Cardiac atrium fibroblast (primary cell): ENCODE measurements at places on chromosomes 2 and 18. TPM values are rescaled to one million over a fixed set of nuclear protein-coding genes. Genes with fewer than 3 reads are reported as not detected.

Gene L3MBTL4
- not detected in 2 replicates for total RNA-seq

Gene GPR155
- 2.5 and 6.0 TPM in 2 replicates for total RNA-seq

Gene MYOM1
- total RNA-seq: under 0.01 and 0.16 TPM in 2 replicates

Gene PSMA8
- not detected in 2 replicates for total RNA-seq

Gene ZC3H6
- total RNA-seq: 1.5 and 2.2 TPM in 2 replicates

Gene ACADL
- total RNA-seq: not detected in 2 replicates

Gene CNDP1
- not detected in 2 replicates for total RNA-seq

Gene SIX3
- total RNA-seq: not detected in 2 replicates

Gene CDH19
- total RNA-seq: 8.1 and 14.4 TPM in 2 replicates

Gene DOK6
- 0.72 and 3.1 TPM in 2 replicates for total RNA-seq

Gene DLGAP1
- 0.18 and 0.65 TPM in 2 replicates for total RNA-seq

Gene MEIS1
- total RNA-seq: 9.1 and 12.3 TPM in 2 replicates

Gene GDF7
- total RNA-seq: 0.16 and 0.36 TPM in 2 replicates

Gene COBLL1
- 0.36 and 3.7 TPM in 2 replicates for total RNA-seq

Gene MYCN
- total RNA-seq: 0.65 TPM in 1 of 2 replicates, not detected in the other

Gene NFU1
- total RNA-seq: 30.3 TPM in 2 replicates

Gene CENPO
- total RNA-seq: 8.5 and 10.2 TPM in 2 replicates

Gene RASGRP3
- total RNA-seq: 1.8 and 8.3 TPM in 2 replicates

Gene RTP5
- total RNA-seq: not detected in 2 replicates

Gene RNASEH1
- 28.2 and 31.4 TPM in 2 replicates for total RNA-seq

Gene SOCS6
- 13.2 and 18.1 TPM in 2 replicates for total RNA-seq

Gene UNC80
- total RNA-seq: not detected in 2 replicates

Gene COMMD1
- 34.7 and 45.9 TPM in 2 replicates for total RNA-seq

Gene PROC
- total RNA-seq: not detected in 2 replicates

Gene LONRF2
- under 0.01 TPM in 1 of 2 replicates, not detected in the other for total RNA-seq

Gene SFXN5
- total RNA-seq: 4.2 and 7.9 TPM in 2 replicates

Gene CDH7
- total RNA-seq: not detected in 2 replicates

Gene TUBB8B
- not detected in 2 replicates for total RNA-seq

Gene RGPD8
- total RNA-seq: 3.6 and 8.1 TPM in 2 replicates
